Brain pericyte (primary cell): ENCODE measurements at places on chromosomes 3 and 15.

DNA sequence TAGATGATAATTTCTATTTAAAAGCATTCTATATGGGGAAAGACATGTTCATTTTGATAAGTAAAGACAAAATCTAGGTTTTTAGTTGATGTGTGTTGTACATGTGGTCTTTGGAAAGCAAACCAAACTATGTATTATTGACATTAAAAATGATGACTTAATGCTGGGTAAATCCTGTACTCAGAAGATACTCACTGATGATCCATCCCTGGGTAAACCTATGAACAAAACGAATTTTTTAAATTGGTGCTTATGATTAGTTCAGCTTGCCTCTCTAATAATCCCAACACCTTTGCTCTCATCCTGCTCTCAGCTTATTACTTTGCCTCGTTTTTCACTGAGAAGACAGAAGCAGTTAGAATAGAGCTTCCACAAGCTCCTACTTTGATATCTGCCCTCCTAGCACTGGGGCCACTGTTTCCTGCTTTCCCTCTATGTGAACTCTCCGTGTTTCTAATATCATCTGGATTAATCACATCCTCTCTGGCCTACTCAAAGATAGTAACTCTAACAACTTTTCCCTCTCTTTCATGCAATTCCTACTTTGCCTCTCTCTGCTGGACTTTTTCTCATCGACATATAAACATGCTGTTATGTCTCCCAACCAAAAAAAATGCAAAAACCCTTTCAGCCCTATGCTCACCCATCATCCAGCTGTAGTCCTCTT lies 29.3 kb downstream of the RARRES1 start:
- no peak for DNase-seq

DNA sequence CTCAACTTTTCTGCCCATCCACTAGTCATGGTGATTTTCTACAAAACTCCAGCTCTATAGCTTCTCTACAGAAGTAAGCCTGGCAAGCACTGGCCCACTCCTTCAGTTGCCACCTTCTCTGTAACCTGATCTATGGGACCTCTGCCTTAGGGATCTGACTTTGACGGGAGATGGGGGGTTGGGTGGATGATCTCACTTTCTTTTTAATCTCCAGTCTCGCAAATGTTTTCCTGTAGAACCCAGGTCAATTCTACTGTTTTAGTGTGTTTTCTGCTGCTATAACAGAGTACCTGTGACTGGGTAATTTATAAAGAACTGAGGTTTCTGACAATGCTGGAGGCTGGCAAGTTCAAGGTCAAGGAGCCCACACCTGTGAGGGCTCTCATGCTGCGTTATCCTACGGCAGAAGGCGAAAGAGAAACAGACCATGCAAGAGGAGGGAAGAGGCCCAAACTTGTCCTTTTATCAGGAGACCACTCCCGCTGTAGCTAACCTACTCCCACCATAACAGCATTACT lies 189.9 kb upstream of the THRB start:
- DNase-seq, result no peak

GRCh38 chr15:100094127-100094510 lies 247.7 kb downstream of the ADAMTS17 start:
- no peak for DNase-seq

DNA sequence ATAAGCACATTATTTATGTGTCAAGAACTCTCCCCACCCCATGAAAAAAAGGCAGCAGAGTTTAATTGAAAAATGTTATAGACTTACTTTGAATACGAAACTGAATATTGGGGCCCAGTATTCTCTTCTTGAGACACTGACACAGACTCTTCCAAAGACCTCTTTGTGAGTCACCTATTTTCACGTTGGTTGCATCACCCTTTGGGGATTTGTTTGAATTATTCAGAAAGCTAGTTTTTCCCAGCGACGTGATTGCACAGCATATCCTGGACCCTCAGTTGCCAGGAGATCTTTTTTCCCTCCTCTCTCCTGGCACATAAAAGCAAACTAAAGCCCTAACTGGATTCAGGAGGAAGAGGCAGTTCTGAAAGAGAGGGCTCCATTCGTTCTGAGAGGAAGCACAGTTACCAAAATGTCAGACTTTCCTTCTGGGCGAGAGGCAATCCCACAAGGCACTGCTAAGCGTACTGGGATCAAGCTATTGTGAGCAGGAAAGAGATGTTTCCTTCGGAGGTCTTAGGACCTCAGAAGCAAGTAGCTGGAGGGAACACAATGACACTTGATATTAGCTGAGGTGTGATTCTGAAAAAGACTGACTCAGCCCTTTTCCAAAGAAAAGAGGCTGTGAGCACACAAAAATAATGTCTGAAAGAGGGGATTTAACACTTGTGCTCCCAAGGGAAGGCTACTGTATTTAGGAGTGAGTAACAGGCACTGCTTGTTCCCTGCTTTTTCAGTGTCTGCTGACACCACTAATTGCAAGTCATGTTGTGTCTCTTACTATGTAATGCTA lies 65.8 kb upstream of the CADPS start:
- DNase-seq, result no peak

DNA sequence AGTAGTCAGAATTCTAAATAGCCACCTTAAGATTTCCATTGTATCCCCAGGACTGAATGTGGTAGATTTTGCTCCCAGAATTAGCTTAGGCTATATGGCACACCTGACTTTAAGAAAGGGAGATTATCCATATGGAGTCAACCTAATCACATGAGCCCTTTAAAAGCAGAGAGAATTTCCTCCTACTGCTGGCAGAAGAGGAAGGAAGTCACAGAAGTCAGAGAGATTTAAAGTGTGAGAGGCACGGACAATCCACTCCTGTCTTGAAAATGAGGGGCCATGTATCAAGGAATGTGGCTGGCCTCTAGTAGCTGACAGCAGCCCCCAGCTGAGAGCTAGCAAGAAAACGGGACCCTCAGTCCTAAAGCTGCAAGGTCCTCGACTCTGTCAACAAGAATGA lies 26.8 kb downstream of the LRRC31 start:
- DNase-seq, result no peak

DNA sequence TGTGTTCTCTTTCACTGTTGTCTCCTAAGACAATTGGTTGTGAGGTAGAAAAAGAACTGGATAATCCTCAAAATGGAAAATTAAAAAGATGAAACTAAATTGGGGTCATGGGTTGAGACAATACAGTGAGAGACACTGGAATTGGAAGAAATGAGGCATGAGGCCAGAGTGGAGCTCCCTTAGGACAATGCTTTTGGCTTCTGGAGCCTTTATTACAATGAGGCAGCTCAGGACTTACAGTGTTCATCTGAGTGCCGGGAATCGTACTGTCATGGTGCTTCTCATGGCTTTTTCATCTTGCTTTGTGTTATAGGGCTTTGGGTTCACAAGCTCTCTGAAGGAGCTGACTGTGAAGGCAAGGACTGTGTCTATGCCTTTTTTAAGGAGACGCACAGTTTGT lies 293.5 kb downstream of the SOX2 start:
- no peak for DNase-seq

DNA sequence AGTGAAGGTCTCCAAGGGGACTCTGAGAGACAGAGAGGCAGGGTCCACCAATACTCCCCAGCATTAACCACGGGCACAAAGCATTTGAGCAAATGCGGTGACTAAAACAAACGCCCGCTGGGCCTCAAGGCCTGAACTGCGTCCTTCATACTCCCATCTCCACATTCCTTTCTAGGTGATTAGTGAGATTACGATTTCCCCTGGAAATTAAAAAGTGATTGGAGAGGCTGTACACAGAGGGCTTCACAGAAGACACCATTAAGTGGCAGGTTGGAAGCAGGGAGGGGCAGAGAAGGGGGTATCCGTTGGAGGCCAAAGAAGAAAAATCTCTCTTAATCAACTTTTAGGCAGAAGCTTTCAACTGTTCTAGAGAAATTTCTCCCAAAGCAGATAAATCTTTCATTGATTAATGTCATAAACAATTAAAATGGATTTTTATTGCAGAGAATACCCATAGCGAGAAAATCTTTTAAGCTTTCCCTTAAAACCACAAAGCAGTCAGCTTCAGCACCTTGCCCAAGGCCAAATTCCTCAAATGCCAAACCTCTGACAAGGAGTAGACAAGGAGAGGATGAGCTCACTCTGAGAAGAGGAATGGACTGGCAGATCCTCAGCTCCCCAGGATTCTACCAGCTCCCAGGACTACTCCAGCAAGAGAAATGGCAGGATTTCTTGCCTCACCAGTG lies 38.2 kb downstream of the MB21D2 start:
- no peak for DNase-seq

GRCh38 chr3:70476174-70476573 lies 163.7 kb upstream of the MDFIC2 start:
- DNase-seq, result no peak

GRCh38 chr3:45524565-45524964 lies 70.0 kb upstream of the LIMD1 start:
- no peak for DNase-seq

DNA sequence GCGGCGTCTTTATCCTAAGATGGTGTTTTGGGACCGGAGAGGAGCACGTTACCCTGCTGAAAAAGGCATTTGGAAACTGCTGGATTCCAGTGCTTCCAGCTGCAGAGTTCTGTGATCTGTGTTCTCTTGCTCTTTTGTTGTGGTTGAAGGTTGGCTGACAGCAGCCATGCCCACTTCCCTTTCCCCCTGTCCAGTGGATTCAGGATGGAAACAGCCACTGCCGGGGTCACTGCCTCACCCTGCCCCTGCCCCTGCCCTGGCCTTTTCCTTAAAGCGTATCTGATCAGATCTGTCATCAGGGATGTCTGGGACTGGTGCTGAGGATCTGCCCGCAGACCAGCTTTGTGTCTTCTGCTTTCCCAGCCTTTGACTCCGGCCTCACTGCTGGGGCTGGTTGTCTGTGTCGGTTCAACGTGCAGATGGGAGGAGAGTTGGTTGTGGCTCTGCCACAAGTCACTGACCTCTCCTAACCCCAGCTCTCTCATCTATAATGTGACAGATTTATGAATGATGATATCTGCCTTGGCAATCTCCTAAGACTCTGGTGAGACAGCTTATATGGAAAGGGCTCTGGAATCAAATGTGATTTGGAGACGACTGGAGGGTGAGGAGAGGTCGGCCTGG lies 219.4 kb upstream of the BHLHE40 start:
- no peak for DNase-seq

GRCh38 chr3:66320390-66320789 lies 99.6 kb downstream of the SLC25A26 start:
- DNase-seq, result no peak

DNA sequence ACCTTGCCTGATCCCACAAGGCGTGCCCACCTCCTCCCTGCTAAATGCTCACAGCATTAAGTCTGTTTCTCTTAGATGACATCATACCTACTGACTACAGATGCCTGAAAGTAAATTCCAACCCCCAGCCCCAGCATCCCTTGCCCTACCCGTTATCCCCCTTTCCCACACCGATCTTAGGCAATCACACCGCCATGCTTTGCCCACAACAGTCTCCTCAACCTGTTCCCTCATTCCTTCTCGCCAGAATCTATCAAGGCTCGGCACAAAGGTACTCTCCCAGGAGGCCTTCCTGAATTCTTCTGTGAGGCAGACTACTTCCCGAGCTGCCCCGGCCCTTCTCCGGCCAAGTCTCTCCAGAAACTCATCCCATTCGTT lies 789 bp upstream of the SEC61A1 start:
- DNase-seq, result no peak

GRCh38 chr3:100419406-100419805 lies 18.1 kb downstream of the LNP1 start:
- no peak for DNase-seq

- no peak for DNase-seq
Observed at GRCh38 chr3:133988631-133989161, 41.0 kb downstream of the SLCO2A1 start.

DNA sequence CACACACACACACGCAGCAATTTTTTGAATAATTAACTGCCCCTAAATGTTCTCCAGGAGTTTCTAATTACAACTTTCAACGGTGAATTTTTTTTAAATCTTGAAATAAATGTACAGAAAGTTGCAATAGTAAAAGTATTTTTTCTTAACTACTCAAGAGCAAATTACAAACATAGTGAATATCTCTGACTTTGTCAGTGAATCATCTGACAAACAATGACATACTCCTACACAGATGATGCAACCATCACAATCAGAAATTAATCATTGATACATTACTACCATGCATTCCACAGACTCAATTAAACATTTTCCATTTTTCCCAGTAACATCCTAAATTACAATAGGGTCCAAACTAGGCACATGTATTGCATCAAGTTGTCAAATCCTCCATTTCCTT lies 597.3 kb downstream of the NAALADL2 start:
- DNase-seq, result no peak

DNA sequence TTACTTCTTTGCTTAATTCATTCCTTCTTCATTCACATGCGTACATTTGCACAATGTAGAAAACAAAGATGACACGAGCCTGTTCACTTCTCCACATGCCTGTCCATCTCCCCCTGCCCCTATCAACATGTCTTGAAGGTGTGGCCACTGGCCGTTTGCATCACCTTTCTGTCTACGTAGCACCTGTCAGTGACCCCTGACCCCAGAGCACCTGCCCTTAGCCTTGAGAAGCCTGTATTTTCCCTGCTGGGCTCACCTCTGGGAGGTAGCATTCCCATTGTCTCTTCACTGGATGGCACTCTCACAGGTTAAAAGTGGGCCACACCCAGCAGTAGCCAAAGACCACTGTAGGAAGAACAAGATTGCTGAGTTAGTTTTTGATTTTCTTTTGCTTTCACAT lies 234.1 kb downstream of the THSD4 start:
- DNase-seq, result no peak

DNA sequence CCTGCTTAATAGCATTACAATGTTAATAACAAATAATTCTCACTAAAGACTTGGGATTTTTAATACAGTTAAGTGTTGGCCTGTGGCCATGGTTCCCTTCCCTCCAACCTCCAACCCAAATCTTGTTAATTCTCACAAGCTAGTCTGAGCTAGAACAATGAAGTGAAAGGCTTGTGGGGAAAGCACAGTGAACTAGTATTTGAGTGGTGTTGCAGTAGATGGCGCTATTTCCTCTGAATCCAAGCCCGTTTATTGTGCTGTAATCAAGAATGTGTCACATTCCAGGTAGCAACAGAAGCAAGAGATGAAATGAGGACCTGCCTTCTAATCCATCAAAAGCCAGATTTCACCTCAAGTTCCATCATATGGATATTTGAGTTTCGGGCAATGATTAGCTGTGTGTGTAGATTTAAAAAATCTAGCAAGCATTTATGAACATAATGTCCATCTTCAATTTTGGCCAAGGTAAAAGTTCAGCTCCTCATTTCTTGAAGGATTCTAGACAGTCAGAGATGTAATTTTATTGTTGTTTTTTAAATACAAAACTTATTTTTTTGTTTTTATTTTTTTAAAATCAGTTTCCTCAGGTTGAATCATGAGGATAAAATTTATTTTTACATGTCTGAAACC lies 160.7 kb downstream of the SQOR start:
- DNase-seq, result no peak

DNA sequence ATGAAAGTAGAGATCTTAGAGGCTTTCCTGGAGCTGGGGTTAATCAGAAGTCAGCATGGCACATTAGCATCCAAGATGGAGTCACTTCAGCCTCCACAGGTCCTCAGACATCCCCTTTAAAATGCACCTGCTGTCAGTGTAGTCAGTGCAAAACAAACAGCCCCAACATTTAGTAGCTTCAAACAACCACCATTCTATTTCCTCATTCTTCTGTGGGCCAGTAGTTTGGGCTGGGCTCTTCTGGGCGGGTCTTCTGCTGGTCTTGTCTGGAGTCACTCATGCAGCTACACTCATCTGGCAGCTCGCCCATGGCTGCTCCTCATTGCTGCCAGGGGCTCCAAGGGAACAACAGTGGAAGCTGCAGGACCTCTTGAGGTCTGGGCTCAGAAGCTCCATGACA lies 99.9 kb downstream of the TLE3 start:
- no peak for DNase-seq
